ENCODE measurements at places on chromosomes 3 and 15.

- DNase-seq, result no peak
Observed at GRCh38 chr15:42707068-42707467, 29.9 kb downstream of the CDAN1 start.

DNA sequence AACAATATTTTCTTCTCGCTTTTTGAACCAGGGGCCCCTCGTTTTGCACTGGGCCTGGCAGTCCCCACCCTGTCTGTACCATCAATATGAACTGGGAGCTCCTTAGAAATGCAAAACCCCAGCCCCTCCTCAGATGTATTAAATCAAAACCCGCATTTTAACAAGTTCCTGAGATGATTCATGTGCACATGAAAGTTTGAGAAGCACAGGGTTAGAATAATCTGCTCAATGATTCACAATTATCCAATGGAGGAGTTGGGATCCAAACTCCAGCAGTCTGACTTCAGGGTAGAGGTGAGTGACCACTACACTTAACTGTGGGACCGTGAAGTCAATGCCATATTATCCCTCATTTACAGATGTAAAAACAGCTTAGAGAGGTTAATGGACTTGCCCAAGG, 256.4 kb downstream of the IGSF11 start:
- DNase-seq, result no peak

GRCh38 chr3:115891006-115891636, 267.8 kb downstream of the GAP43 start:
- DNase-seq, result no peak

- DNase-seq, result no peak
Observed at GRCh38 chr3:38487323-38487722, 8.8 kb upstream of the EXOG start.

- no peak for DNase-seq
Observed at GRCh38 chr3:64318668-64319271, 93.5 kb upstream of the PRICKLE2 start.

- no peak for DNase-seq
Observed at GRCh38 chr3:73784686-73785392, 160.1 kb upstream of the PDZRN3 start.

DNA sequence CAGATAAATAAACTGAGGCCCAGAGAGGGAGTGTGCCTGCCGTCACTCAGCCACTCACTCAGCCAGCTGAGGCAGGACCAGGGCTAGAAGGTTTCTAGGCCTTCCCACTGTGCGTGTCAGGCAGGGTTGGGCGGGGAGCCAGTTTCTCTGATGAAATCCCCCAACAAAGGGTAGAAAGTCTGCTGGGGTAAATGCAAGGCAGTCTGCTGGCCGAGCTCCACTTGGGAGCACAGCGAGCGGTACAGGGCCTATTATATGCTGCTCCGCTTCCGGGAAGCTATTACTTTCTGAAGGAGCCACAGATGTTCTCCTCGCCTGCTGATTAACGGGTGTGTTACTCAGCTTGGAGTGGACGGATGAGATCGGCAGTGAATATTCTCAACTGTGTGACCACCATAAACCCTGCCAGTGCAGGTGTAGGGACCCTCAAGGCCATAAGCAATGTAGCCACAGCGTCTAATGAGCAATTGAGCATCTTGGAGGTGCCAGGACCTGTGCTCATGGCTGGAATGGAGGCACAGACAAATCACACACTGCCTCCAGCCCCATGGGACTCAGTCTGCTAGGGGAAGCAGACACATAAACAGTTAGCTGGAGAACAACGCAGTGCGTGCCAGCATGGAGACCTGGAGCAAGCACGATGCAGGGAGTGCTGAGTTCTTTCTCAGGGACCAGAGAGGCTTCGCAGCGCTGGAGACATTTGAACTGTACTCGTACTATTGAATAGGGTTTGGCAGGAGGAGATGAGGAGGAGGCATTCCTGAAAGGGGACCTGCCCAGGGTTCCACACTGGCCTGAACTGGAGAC, 42.1 kb downstream of the CORO2B start:
- peak; percentile 91 for DNase-seq

- peak; percentile 4 for DNase-seq
Observed at GRCh38 chr3:15064299-15064834, 748 bp downstream of the MRPS25 start.

DNA sequence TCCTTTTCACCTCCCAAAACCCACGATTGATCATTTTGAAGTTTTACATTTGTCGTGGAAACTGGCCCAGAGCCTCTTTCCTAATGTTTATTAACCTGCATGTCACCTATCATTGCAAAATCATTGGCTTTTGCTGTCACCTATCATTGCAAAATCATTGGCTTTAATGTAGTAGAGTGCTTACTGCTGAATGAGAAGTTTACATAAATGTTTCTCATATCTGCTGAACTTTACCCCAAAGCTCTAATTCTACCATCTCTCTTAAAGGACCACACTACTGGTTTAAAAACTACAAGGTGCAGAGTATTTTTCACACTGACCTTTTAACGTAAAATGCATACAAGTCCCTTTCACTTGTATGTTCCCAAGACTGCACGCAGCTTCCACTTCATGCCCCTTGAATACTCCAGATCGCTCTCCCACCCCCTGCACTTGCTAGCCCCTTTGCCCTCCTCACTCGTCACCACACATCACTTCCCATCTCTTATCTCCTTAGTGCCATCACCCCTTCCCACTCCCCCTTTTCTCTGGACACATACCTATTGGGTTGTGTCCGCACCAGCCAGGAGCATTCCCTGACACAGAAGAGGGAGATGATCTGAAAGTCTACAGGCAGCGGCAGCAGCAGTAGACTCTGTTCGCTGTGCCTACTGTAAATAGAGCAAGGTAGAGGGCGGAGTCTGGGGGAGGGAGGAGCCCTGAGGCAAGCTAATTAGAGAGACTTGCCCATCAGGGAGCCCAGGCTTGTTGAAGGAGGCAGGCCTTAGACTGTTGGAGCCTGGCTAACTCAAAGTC, 30.2 kb upstream of the ATOSA start:
- DNase-seq, result no peak

DNA sequence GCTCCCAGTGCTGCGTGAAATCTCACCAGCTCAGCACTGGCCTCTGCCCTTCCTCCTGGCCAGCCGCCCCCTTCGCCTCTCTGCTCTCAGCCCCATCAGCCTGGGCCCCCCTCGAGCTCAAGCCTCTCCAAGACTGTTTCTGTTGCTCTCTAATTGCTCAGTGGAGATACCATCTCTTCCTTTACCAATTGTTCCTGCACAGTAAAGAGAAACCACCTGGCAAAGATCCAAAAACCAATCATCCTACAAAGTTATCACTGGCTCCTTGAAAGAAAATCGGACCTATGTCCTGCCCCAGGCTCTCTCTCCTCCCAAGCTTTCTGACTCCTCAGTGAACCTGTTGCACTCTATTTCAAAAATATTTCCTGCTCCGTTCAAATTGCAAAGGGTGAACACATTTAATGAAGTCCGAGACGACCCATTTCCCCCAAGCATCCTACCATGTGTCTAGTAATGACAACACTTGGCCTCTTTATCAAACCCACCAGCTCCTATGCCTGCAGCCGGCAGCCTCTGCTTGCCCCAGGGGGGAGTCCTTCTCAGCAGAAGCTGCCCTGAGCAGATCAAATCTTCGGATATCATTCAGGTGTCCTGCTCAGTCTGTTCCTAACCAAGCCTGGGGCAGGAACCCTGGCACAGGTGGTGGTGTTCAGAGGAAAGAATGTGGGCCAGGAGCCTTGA, 53.7 kb upstream of the FAM174B start:
- DNase-seq, result no peak

DNA sequence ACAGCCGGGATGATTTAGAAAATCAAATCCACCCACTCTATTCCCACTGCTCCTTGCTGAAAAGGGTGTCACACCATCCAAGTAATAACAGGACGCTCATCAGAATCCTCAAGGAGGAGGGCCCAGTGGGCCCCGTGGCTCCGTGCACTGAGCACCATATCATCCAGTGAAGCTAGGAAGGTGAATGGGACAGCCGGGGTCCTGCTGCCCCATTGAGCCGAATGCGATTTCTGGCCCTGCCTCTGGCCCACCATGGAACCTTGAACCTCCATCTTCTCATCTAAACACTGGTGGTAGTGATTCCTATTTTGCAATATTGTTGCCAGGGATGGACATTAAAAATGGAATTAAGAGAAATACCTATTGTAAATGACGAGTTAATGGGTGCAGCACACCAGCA, 99.1 kb upstream of the SLC6A11 start:
- DNase-seq, result no peak

DNA sequence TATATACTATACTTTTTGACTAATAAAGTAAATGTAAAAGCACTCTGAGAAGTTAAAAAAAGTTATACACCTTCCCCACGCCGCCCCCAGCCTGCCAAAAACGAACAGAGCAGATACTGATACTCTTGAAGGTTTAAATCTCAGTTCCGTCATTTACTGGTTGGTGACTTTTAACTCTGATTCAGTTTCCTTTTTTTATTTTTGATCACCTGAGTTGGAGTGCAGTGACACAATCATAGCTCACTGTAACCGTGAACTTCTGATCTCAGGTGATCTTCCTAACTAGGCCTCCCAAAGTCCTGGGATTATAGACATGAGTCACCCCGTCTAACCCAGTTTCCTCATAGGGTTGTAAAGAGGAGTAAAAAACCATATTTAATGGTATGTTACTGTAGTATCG, 3.3 kb upstream of the TIPIN start:
- no peak for DNase-seq
